ENCODE measurements at places on chromosomes 11 and 22.

DNA sequence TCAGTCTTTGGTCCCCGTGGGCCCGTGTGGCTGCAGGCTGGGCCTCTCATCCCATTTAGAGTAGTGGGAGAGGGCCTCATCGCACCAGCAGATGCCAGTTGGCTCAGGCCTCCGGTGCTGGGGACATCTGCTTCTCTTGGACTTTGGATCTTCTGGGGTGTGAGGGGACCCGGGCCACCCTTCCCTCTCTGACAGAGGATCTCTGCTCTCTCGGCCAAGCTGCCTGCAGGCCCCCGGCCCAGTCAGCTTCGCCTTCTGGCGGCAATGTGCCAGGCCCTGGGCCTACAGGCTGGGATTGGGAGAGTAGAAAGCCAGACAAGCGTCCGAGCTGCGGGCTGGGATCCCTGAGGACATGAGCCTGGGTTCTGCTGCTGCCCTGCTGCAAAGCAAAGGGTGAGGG lies 15.0 kb upstream of the FGF3 start:
- no peak for DNase-seq

DNA sequence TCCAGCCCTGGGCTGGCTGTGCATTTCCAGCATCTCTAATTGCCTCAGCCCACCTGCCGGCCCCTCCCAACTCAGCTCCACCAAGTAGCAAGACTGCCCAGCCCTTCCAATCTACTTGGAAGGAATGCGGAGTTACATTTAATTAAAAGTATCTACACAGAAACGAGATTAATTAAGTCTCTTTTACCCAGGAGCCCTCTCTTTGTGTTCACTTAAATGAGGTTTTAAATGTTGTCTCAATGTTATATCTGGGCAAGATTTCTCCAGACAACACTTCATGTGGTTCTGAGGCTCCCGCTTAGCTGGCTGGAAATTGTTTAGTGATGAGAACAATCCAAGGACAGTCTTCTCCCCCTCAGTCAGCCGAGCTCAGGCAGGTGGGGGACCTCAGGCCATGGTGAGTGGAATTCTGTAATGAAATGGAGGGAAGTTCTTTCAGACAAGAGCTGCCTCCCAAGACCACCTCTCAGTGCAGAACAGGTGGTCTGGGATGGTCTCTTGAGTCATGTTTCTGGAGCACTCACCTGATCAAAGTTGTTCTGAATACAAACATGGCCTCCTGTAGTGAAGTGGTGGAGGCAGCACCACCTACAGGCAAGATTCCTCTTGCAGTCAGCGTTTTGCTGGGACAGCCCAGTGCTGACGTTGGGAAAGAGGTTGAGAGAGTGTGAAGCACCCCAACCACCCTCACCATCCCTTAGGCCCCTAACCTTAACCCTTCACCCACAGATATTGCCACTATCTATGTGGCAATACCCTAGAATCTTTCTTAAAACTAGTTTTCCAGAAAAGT lies 371.6 kb downstream of the CADM1 start:
- no peak for DNase-seq

DNA sequence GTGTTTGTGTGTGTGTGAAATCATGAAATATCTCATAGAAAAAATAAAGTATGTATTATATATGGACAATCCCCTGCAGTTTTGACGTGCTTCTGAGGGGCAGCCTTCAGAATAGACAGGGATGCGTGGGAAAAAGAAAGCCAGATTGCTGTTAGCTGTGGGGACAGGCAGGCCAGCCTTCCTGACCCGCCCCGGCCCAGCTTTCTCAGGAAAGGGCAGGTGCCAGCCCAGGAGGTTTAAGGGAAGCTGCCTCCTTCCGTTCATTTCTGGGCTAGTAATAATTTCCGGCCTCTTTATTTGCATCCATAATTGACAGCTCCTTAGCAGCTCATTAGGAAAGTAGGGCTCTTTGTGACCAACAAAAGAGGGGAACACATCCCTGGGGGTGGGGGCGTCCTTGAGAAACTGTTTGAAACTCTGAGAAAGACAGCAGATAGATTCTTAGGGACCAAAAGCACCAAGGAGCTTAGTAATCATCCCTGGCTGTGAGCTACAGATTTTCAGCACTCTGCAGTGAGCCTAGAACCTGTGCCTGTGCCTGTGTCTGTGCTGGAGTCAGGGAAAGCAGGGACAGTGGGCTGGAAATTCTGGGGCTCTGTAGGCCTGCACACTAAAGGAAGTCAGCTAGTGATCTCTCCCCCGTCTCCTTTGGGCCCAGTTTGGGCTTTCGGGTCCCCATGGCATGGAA lies 632.9 kb upstream of the CADM1 start:
- no peak for DNase-seq

GRCh38 chr22:50714631-50715179 lies 23.3 kb upstream of the ACR start:
- DNase-seq, result no peak

GRCh38 chr22:44628835-44629234 lies 73.2 kb upstream of the PRR5 start:
- DNase-seq, result no peak

DNA sequence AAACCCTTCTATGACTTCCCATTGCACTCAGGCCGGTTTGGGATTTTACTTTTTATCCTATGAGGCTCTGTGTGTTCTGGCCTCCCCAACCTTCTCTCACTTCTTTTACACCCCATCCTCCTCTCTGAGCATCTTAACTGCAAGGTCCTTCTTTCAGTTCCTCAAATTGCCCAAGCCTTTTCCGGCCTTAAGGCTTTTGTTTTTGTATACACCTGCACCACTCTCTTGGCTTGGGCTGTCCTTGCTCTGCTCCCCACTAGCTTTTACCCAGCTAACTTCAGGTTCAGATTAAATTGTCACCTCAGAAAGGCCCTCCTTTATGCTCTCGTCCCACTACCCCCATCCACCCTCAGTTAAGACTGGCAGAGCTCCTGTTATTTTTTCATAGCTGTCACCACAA lies 55.5 kb downstream of the FAM83F start:
- DNase-seq, result no peak

GRCh38 chr22:50081426-50082196 lies 3.6 kb downstream of the MLC1 start:
- DNase-seq, result no peak

- no peak for DNase-seq
Observed at GRCh38 chr11:12156301-12157140, 46.1 kb downstream of the MICAL2 start.

- DNase-seq, result no peak
Observed at GRCh38 chr11:117909611-117910382, 19.4 kb downstream of the TMPRSS13 start.

DNA sequence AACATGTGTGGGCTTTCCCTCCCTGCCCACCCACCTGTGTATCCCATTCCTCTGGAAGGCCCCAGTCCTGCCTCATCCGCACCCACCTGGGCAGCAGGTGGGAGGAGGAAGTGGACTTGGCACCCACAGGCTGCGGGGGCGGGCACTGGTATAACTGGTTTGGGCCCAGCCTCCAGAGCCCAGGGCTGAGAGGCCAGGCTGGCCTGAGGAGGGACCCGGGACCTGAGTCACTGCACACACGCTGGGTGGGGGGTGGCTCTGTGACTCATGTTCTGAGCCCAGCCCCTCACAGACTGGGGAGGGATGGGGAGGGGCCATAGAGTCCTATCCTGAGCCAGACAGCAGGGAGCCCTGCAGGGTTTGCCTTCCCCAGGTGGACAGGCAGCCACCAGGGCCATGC lies 16.7 kb downstream of the PHLDA2 start:
- DNase-seq, result peak; percentile 86
